ENCODE measurements at places on chromosomes 1 and 21.

- DNase-seq, result no peak
Measured at GRCh38 chr1:55868026-55868425, 652.9 kb upstream of the USP24 start.

GRCh38 chr21:44434568-44434925 lies 20.8 kb upstream of the LRRC3 start:
- DNase-seq, result no peak

- DNase-seq, result no peak
Measured at GRCh38 chr1:39751595-39751994, 12.9 kb downstream of the PPIE start.

DNA sequence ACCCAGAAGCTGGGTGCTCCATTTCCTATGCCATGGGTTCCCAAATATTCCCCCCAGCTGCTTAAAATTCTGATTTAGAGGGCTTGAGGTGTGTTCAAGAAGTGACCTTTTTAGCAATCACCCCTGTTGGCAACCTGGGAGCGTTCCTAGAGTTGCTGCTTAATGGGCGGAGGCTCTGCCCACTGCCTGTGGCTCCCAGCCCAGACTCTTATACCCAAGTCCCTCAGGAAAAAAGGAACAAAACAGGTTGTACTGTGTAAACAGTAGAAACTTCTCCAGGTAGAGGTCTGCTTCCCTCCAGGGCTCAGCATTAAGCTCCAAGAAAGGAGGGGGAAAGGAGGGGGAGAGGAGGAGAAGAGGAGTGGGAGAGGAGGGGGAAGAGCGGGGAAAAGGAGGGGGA lies 14.6 kb upstream of the TENT5C start:
- no peak for DNase-seq

- peak; percentile 7 for DNase-seq
Measured at GRCh38 chr1:106268070-106268469, 788.4 kb upstream of the PRMT6 start.

DNA sequence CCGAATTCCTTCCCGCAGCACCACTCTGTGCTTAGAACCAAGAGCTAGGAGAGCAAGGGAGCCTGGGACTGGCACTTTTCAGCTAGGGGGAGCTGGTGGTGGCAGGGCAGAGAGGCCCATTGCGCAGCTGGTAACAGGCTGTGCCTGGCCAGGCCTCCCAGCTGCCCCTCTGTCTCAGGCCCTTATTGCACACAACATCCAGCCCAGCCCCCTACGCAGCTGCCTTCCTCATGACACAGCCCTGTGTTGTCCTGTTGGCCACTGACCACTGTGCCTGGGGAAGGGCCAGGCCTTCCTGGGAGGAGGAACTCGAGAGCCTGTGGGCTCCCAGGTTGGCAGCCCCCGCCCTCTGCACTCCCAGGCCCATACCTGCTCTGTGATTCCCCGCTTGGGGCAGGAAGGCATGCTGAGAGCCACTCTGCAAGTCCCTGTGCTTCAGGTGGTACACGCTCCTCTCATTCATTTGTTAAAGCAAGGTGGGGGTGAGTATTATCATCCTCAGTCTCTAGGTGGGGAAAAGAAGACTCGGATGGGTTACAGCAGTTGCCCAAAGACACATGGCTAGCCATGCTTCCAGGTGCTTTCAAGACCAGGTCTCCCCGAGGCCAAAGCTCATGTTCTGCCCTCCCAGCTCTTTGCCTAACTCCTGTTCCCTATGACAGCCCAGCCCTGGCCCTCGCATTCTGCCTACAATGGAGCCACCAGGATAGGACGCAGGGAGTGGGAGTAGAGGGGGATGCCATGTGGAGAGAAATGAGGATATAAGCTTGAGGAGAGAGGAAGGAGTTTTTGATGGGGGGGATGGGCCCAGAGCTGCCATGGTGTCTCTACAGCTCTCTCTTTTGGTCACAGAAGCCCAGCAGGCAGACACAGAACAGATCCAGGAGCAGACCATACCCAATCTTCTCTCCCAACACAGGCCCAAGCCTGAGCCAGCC lies 81.8 kb downstream of the TMEM53 start:
- no peak for DNase-seq

DNA sequence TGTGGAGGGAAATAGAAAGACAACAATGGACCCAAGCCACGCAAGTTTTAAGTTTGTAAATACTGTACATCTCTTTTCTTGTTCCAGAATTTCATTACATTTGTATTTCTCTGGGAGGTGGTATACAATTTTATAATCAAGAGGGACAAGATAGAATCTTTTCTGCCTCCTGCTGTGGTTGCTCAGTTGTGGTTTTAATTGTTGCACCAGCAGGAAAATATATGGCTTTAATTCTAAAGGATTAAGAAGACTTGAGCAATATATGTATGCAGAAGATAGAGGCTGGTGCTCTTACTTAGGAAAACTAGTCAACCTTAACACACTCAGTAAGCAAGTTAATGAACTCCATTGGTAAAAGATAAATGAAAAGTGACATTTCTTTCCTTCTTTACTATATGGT lies 19.8 kb upstream of the ASB17 start:
- no peak for DNase-seq

GRCh38 chr1:218702775-218703174 lies 357.6 kb downstream of the TGFB2 start:
- DNase-seq, result no peak

DNA sequence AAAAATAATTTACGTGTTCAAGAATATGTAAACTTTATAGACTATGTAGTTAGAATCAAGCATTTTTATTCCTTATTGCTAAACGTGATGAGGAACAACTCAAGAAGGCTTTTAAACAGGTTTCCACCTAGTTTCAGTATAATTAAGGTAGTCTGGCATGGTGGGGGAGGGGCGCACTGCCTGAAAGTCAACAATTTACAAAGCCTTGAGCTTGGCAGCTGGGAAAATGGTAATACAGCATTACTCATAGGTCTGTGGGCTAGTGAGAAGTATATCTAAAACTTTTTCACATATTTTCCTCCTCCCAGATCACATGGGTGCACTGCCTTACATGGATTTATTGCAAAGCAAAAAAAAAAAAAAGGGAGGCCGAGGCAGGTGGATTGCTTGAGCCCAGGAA lies 75.2 kb downstream of the EVI5 start:
- DNase-seq, result no peak

DNA sequence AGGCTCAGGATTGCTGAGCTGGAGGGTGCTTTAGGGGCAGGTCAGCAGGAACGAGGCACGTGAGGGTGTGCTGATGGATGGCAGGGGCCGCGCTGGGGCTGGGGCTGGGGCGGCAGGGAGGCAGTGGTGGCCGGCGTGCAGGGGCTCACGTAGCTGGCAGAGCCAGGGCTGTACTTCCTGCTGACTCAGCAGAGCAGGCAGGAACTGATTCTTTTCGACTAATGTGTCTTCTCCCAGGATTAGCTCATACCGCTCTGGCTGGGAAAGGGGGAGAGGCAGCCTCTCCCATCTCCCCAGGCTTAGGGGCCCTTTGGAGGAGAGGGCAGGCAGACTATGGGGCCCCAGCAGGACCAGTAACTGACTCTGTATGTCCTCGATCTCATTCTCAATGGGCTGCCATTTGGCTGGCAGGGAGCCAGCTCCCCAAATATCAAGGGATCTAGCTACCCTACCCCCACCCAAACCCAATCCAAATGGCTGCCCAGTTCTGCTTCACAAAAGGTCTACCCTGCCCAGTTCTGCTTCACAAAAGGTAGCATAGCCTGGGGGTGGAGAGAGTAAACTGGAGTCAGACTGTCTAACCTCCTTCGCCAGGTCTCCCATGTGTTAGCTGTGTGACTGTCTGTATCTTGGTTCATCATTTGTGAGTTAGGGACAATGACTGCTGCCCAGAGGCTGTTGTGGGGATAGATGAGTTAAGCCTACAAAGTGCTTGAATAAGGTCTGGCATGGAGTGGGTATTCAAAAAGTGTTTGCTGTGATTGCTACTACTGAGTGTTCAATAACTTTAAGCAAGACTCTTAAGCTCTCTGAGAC lies 100.1 kb upstream of the SLC2A1 start:
- DNase-seq, result peak; percentile 28

DNA sequence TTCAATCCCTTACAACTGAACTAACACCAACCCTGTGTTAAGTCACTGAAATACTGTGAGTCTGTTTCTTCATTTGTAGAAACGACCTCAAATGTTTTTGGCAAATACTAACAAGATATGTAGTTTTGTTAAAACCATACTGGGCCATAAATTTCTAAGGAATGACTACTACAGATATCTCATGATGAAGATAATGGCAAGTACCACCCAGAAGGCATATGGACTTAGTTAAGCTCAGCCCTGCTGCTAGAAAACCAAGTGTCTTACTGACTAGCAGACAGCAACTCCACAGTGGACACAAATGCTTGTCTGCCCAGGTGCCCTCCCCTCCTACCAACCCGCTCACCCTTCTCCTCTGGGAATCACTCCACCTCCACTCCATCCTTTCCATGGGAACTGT lies 44.5 kb upstream of the BMP8B start:
- no peak for DNase-seq

DNA sequence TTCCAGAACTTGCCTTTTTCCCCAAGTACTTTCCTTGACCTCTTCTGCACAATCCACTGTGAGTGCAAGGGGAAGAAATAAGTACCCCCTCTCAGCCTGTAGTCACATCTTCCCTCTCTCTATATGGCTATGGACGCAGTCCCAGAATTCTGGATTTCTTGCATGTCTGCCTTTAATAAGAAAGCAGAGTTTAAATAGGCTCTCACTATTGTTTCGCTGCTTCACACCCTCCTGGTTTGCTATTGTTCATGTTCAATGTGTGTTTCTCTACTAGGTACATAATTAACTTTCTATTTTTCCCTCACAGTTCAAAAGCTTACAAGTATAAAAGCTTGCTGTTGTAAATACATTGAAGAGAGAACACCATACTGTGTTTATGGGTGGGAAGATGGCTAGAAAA lies 181.5 kb upstream of the C1orf105 start:
- no peak for DNase-seq

GRCh38 chr1:69911301-69911801 lies 294.0 kb downstream of the LRRC40 start:
- DNase-seq, result no peak

DNA sequence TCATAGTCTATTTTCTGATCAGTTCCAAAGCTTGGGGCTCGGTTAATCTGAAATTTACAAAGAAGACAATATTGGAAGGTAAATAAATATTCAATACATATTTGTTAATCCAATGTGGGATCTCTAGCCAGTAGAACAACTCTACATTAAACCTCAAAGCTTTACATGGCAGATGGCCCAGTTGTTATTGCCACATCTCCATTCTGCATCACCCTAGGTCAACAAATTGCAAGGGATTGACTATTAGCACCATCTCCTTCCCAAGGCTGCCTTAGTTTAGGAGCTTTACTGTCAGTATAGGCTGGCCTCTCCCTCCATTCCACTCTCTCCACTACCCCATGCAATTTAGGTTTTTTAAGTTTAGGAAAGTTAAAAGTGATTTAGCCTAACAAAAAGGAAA lies 69.7 kb downstream of the TTLL7 start:
- DNase-seq, result no peak

DNA sequence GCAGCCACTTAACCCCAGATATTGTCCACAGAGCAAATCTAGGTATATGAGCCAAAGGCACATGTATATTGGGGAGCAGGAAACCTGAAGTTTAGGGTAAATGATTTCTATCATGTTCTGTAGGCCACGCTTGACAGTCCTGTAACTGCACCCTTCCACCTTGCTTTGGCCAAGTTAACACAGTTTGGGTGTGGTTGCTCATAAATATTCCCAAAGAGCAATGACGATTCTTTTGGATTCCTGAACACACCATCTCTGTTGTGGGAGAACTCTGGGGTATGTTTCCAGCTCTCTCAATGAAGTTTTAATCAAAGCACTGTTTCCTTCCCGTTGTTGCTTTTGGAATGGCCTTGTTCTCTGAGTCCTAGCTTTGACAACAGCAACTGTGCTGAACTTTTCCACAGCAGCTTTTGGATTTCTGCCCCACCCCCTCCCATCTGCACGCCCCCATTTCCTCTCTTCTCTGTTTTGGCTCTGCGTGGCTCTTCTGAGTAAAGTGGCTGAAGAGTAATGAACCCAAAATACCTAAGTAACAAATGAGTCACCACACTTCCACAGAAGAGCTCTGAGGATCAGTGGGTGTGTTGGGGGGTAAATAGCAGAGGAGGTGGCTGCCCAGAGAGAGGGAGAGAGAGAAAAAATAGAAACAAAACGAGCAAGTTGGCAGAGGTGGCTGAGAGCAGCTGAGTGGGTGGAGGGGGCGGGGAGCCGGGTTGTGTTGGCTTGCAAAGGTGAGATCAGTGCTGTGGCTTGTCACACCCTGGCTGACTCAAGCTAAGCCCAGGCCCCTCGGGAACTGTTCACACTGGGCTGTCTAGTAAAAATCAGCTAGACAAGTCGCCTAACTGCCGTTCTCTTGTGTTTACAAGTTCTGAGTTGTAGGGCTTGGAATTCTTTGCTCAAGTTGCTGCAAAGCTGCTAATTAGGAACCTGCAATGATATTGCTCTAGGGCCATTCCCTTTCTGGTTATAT lies 26.9 kb upstream of the RAP1A start:
- DNase-seq, result peak; percentile 79

DNA sequence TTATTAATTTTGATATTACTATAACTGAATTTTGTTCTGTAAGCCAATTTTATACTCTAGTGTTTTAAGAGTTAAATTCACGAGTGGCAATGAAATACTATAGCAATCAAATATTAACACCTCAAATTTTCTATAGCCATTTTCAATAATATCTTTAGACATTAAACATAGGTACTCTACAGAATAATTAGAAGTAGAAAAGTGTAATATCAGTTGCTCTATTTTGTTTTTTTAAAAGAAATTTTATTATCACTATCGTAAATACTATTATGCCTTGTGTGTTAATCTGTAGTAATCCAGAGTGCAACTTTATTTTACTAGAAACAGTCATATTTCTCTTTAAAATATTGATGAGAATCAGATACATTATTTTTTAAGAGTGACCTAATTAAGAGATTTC lies 691.2 kb downstream of the USP25 start:
- no peak for DNase-seq

- no peak for DNase-seq
Measured at GRCh38 chr1:236315518-236315917, 33.8 kb upstream of the ERO1B start.

- DNase-seq, result peak; percentile 22
Measured at GRCh38 chr1:10338047-10338446, 60.8 kb upstream of the PGD start.

DNA sequence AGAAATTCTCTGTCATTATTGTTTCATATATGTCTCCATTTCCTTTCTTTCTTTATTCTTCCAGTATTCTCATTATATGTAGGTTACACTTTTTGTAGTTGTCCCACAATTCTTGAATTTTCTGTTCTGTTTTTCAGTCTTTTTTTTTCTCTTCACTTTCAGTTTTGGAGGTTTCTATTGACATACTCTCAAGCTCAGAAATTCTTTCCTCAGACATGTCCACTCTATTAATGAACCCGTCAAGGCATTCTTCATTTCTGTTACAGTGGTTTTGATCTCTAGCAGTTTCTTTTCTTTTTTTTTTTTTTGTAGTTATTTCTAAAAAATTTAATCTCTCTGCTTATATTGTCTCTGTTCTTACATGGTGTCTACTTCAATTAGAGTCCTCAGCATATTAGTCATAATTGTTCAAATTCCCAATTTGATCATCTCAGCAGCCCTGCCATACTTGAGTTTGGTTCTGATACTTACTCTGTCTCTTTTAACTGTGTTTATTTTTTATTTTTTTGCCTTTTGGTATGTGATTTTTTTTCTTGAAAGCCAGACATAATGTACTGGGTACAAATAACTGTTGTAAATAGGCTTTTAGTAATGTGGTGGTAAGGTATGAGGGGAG lies 49.5 kb upstream of the KCNK2 start:
- no peak for DNase-seq

All from muscle of arm (tissue), 14 donors.